ENCODE measurements at places on chromosomes 16 and 17.

GRCh38 chr17:60372790-60373483 lies 19.0 kb downstream of the USP32 start:
- DNase-seq, result peak; percentile 34

- DNase-seq, result no peak
Observed at GRCh38 chr16:23570992-23571632, 13.6 kb downstream of the UBFD1 start.

- DNase-seq, result no peak
Observed at GRCh38 chr16:55622272-55622671, 33.5 kb upstream of the SLC6A2 start.

DNA sequence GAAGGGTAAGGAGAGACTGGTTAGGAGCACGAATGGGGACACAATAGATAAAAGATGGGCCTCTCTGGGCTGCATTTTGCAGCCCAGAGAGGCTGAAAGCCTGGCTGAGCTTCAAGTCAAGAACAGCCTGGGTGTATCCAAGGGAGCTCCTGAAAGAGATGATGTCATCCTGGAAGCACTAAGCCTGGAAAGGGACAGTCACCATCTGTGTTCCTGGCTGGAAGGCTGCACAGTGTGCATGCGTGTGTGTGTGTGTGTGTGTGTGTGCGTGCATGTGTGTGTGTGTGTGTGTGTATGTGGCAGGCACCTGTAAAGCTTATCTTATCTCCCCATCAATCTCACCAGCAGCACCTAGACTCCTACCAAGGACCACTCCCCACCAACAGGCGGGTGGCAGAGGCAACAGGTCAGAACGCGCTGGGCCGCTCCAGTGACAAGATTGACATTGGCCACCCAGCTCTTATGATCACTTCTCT lies 44.1 kb downstream of the COG7 start:
- DNase-seq, result peak; percentile 44

GRCh38 chr17:59506894-59507726 lies 58.3 kb upstream of the DHX40 start:
- DNase-seq, result peak; percentile 42

DNA sequence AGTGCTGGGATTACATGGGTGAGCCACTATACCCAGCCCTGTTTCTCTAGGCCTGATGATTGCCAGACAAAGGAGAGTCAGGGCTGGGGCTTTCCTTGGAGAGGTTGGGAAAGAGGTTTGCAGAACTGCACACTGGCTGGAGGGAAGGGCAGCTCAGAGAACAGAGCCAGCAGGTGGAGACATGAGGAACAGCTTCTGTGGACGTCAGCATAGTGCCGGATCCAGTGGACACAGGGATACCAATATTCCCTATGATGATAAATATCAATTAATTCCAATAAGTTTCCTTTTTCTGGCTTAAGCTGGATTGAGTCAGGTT lies 43.2 kb upstream of the SCNN1B start:
- no peak for DNase-seq

DNA sequence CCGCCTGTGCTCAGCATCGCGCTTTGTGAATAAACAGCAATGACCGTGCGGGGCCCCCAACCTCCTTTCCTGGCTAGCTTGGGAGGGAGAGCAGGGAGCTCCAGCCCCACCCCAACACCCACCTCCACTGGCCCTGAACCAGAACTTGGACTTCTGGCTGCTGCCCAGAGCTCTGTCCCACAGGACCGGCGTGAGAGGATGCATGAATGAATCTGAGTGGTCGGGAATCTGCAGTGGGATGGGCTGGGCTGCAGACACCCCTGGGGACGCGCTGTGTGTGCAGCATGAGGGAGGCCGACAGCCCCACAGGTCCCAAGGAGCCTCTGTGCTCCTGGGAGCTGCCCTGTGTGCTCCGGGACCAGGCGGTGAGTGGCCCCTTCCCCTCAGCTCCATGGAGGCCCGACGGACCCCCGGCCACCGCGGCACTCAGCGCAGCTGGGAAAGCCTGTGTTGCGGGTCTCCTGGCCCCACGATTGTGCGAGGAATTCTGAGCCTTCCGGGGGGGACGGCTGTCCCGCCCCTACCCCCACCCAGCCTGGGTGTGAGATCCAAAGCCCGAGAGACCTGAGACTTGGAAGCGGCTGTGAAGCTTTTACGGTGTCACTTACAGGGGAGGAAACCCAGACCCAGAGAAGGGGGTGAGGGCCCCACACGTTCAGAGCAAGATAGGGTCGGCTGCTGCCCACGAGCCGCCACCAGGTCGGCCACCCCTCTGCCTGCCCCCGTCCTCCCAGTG lies 5.4 kb downstream of the PIEZO1 start:
- DNase-seq, result no peak

GRCh38 chr17:68812876-68813584 lies 142.2 kb downstream of the ABCA8 start:
- DNase-seq, result peak; percentile 53

DNA sequence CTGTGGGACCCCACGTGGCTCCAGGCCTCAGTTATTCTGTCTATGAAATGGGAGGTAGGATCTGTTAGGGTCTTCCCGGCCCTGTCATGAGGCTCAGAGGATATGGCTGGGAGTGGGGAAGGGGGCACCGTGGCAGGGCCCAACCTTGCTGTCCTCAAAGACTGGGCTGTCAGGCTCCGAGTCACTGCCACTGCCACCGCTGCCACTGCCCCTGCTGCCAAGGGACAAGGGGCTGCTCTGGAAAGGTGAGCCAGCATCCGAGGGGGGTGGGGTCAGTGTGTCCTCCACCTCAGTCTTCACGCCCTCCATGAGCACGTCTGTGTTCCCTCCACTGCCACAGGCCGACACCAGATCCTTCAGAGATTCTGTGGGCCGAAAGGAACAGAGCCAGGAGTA lies 19.2 kb downstream of the SREBF1 start:
- no peak for DNase-seq

DNA sequence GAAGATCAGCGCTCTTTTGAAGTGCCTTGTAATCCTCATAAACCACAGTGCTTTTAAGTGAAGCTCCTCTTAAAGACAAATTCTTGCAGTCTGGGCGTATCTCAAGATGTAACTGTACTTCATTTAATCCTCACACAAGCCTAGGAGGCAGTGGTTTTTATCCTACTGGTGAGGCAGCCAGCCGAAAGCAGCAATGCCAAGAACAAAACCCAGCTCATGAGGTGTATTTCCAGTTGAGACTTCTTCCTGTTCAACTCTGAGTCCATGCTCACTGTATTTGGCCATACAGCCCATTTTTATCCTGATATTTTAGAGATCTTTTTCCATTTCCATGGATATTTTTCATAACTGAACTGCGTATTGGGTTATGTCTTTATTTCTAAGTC lies 13.7 kb downstream of the CTRB2 start:
- DNase-seq, result no peak

GRCh38 chr16:63171545-63171944 lies 1135.3 kb upstream of the CDH8 start:
- no peak for DNase-seq

- no peak for DNase-seq
Observed at GRCh38 chr16:11306381-11306780, 25.3 kb upstream of the PRM1 start.

- no peak for DNase-seq
Observed at GRCh38 chr17:75160211-75160610, 5.9 kb upstream of the JPT1 start.

GRCh38 chr17:75442168-75443103 lies 14.0 kb upstream of the TMEM94 start:
- DNase-seq, result no peak

DNA sequence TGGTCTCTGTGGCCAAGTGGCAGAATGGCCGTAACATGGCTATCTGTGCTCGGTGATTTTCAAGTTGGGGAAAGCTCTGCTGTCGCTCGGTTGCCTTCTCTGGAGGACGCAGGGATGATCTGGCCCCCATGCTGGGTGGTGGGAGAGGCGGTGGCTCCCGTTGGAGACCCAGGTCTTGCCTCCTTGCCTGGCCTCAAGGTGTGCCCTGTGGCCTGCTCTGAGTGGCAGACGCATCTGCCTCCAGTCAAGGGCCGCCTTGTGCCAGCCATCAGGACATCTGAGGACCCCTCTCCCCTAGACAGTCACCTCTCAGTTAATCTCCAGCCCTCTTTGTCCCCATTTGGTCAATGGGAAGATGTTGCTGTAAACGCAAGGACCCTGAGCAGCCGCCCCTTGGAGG lies 165.9 kb downstream of the CCDC182 start:
- DNase-seq, result no peak

- DNase-seq, result peak; percentile 27
Observed at GRCh38 chr17:1908699-1909309, 79.0 kb downstream of the RPA1 start.

DNA sequence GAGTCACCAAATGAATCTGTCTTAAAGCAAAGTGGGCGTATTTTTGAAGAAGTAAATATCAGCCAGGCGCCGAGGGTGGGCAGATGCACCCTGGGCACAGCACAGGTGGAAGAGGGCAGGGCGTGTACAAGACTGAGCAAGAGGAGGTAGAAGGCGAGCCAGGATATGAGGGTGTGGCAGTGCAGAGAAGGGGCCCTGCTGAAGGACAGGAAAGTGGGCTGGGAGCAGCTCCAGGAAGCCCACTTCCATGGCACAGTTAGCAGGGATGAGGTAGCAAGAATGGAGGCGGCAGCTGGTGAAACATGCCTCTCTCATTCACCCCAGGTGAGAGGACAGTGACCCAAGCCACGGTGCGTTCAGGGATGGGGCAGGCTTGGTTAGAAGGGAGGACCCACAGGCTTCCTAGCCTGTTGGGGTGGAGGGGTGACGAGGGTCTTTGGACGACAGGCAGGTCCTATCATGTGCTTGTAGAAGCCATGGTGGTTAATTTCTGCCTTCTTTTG lies 149.3 kb downstream of the CLEC16A start:
- DNase-seq, result no peak

All from GM04503 (cell line).